Caki2 (cell line): ENCODE measurements at places on chromosomes 6 and 20.

GRCh38 chr6:110814102-110815014, 911 bp downstream of the CDK19 start:
- peak; percentile 44 for DNase-seq

DNA sequence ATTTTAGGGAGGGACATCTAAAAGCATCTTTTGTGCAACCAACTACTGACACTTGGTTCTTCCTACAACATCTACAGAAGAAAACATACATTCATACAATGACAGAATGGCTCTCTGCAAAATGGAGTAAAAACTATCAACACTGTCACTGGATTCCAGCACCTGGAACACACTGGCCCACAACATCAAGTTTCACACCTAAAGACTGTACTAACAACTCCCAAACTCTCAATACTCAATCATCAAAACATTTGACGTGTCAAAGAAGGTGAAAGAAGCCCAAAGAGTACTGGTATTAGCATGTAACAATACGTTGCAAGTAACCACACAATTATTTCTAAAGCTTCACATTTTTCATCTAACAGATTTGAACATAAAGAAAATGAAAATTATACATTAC, 2.1 kb downstream of the CPNE1 start:
- DNase-seq, result no peak

DNA sequence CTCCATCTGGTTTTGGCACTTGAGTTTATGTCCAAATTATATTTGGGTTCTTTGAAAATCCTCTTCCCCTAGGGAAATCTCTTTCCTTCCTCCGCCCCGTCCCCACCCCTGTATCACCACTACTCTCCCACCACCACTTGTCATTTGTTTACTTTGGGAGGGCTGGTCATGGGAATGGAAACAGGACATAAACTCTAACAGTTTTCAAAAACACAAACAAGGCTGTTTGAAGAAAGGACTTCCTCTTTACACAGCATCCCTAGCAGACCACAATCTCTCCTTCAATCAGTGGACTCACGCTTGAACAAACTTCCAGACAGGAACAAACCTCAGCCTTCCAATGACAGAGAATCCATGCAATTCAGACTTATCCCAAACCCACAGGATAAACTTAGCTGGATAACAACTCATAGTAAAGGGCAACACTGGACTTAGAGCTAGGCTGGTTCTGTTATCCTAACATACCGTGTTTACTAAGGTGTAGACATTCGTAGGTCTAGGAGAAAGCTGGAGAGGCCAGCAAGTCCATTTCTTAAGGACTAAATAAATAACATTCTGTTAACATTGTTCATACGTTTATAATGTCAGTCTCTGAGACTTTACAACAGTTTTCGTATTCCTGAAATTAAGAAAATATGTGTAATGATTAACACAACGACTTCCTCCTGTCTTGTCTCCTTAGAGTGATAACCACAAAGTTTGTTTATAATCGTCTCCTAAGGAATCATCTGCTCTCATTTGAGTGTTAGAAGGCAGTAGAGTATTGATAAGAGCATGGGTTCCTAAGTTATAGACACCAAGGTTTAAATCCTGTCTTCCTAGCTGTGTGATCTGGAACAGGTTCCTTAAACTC, 44.1 kb upstream of the CTAGE9 start:
- DNase-seq, result no peak

DNA sequence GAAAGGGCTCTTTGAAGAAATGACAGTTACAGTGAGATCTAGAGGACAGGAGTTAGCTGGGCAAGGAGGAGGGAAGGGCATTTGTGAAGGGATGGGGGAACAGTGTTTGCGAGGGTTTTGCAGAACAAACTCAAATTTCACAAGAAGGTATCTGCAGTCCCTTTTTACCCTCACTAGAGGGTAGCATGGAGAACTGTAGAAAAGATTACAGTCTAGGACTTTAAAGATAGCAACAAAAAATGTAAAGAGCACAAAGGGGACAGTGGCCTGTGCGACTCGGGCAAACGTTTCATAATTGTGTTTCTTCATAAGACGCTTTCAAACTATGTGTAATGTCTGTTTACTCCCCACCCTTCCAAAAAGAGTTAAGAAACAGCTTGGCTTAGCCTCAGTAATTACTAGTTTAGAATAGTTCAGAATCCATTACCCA, 21.2 kb upstream of the ASXL1 start:
- DNase-seq, result no peak
